Activated CD4-positive, alpha-beta memory T cell treated with anti-CD3 and anti-CD28 coated beads for 36 hours (primary cell): ENCODE measurements at places on chromosomes 7 and 10.

DNA sequence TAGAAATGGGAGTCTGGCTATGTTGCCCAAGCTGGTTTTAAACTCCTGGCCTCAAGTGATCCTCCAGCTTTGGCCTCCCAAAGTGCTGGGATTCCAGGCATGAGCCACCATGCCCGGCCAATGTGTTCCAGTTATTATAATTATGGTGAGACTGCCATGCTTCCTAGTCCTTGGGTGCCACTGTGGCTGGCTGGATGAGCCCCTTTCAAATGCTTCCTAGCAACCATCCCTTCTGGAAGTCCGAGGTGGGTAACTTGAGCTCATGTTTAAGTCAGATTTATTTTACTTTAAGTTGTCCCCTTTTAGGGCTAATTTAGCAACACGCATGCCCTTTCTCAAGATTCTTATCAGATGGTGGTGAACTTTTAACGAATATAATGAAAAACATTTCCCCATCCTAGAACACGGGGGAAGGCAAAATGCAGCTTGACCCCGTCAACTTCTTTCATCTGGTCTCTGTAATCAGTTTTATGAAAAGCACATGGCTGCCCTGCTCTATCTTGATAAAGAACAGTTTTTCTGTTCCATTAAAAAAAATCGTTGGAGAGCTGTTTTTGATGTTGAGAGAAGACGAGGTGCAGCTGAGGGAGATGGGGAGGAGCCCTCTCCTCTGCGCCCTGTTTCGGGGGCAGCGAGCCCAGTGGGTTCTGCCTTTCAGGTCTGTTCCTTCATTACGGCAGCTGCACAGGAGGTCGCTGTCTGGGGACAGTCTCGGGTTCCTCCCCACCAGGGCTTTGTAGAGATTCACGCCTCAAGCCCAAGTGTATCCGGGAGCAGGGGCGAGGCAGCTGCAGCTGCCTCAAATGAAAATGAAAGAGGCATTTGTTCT is 61.0 kb upstream of the MKI67 start:
- peak; percentile 54 for DNase-seq

DNA sequence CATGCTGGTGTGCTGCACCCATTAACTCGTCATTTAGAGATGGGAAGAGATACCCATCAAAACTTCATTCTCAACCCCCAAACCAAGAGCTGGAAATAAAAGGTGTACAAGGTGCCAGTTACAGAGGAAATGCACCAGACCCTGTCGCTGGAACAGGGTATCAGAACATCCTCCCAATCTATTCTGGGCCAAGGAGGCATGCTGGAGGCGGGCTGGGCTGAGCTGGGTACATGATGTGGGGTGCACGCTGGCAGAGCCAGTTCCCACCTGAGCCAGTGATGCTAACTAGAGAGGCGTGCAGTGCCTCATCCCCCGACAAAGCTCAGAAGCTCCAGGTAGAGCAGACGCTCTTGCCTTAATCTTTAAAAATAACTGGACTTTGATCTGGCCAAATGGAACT is 70.1 kb downstream of the NPSR1 start:
- DNase-seq = no peak

DNA sequence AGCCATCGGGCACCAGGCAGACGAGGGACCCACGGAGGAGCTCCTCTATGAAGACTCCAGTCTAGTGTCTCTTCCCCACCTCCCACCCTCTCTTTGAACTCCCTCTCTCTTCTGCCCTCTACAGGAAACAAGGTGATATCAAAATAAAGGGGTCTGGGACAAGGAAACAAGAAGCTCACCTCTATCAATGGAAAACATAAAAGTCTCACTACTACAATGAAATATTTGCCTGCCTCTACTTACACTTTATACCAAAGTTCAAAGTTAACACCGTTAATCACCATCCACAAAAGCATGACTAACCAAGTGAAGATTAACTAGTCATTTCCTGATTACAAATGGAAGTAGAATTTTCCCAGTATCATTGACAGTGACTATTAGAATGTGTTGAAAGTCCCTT is 82.2 kb downstream of the PARD3 start:
- no peak for DNase-seq

DNA sequence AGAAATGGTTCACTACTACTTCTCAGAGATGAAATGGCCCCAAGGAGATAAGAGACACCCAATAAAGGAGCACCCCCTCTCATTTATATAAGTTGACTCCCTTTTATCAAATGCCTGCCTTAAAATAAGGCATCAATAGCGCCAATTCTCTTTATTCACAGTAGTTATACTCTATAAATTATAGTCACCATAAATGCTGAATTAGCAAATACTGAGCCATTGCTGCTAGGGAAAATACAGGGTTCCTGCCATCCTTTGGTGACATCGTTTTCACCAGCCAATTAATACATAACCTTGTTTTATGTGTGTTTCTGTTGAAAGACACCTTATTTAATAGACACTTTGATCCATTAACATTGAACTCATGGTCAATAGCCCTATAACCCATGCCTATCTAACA is 28.6 kb downstream of the DCLRE1C start:
- no peak for DNase-seq

DNA sequence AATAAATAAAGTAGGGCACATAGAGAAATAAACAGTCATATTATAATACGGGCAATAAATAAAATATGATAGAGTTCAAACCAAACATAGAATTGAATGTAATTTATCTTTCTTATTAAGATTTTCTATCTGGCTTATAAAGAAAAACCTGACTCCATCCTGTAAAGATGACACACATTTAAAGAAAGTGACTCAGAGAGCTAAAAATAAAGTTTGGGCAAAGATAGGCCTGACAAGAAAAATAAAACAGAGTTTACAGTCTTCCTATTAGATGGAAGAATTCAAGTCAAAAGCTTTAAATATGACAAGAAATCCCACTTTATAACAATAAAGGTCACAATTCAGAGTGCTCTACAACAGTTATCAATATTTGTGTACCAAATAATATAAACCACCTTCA is 580.6 kb downstream of the PHTF2 start:
- no peak for DNase-seq

GRCh38 chr10:28366994-28367393 is 64.1 kb upstream of the MPP7 start:
- no peak for DNase-seq
